Caki2 (cell line): ENCODE measurements at places on chromosomes 6 and 20.

GRCh38 chr6:139251045-139251690, 40.6 kb downstream of the TXLNB start:
- no peak for DNase-seq

DNA sequence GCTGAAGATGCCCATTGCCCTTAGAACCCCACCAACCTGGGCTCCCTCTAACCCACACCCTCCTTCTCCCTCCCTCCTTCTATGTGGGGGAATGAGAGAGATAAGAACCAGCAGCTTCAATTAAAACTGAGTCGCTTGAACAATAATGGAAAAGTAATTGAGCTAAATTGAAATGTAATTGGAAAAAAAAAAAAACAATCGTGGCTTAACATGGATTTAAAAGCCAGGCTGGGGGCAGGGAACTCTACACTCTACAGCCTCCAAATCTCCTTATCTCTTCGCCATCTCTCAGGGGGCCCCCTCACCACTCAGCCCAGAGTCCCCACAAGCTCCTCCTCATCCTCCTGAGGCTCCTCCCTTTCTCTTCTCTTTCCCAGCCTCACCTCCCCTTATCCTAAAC, 83.2 kb downstream of the MDGA1 start:
- no peak for DNase-seq

DNA sequence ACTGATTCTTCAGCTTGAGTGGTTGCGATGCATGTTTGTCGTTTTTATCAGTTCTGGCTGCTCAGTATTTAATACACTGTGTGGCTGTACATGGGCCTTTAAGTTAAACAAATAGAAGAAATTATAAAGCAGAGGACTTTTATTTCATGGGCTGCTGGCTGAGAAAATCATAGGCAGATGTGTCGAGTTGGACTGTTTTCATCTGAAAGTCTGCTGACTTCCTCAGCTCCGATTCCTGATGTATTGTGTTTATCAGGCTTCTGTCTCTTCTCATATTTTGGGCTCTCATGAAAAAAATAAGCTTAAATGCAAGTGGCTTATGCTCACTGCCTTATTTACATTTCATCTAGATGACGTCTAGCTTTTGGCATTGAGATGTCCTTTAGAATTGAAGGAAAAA, 129.5 kb upstream of the GGTLC1 start:
- DNase-seq = no peak

- no peak for DNase-seq
Measured at GRCh38 chr6:7073821-7074525, 33.8 kb upstream of the RREB1 start.

DNA sequence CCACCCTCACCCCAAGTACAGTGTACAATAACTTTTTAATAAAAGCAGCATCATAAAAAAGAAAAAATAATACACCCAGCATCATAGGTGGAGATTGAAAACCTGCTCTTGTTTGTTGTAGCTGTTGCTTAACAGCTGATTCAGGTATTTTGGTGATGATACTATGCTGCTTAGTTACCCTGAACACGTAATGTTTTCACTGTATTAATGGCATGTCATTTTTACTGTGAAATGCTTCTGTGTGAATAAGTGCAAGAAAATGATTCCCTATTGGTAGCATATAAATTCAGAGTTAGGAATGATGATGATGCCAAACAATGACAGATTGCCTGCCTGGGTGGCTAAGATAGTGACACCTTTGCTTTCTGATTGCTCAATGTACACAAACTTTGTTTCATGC, 405.7 kb downstream of the HDGFL1 start:
- DNase-seq = no peak

DNA sequence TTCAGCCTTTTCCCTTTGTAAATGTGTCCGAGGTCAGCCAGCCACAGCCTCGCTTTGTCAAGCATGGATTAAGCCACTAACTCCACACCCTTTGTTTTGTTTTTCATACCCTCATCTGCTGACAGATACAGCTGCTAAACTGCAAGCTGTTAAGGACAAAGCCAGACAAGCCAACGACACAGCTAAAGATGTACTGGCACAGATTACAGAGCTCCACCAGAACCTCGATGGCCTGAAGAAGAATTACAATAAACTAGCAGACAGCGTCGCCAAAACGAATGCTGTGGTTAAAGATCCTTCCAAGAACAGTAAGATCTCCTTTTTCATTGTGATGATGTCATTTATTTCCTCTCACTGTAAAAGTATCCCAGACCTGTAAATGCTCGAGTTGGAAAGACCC, 269.3 kb downstream of the ARHGAP18 start:
- DNase-seq = no peak

GRCh38 chr6:111803804-111804203, 69.4 kb downstream of the FYN start:
- no peak for DNase-seq

DNA sequence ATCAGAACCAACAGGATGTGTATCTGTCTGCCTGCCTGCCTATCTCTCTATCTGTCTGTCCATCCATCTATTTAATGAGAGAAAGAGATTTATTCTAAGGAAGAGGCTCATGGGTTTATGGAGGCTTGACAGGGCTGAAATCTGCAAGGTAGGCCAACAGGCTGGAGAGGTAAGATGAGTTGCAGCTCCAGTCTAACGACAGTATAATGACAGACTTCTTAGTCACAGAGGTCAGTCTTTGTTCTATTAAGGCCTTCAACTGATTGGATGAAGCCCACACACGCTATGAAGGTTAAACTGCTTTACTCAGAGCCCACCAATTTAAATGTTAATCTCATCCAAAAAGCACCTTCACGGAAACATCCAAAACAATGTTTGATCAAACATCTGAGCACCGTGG, 100.3 kb upstream of the ENPP5 start:
- DNase-seq = no peak

DNA sequence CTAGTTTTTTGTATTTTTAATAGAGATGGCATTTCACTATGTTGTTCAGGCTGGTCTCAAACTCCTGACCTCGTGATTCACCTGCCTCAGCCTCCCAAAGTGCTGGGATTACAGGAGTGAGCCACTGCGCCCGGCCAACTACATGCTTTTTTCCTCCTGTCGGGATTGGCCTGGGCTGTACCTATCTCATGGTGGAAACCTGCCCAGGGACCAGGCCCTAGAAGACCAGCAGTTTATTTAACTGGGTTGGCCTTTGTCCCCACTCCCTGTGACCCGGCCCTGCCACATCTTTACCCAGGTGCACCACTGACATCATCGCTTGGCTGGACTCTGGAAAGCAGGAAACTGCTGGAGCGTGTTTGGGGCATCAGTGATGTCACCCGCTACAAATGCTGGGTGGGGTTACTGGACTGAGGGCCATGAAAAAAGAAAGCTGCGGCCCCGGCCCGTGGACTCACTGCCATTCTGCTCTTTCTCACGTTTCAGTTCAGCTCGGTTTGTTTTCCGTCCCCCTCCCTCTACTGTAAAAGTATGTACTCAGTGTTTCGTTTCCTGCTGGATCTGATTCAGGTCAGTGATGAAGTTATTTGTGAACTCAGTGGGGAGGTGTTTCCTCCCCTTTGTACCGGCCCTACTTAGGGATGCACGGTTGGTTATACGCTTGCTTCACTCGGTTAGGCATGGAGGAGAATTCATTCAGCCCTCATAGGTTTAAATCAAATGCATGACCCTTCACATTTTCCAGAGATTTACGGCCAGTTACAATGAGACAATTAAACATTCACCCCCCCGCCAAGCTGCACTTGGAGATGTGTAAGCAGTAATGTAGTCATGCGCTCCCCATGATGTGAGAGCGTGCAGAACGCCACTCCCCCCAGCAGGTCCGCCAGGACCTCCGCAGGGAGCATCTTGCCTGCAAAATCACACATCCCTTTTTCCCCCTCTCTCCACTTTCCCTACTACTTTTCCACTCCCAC, 179.3 kb downstream of the MTHFD1L start:
- DNase-seq = peak; percentile 99

- no peak for DNase-seq
Measured at GRCh38 chr20:58544286-58544685, 29.1 kb upstream of the APCDD1L start.

GRCh38 chr20:8855315-8855714, 213.6 kb upstream of the PLCB4 start:
- DNase-seq = no peak

DNA sequence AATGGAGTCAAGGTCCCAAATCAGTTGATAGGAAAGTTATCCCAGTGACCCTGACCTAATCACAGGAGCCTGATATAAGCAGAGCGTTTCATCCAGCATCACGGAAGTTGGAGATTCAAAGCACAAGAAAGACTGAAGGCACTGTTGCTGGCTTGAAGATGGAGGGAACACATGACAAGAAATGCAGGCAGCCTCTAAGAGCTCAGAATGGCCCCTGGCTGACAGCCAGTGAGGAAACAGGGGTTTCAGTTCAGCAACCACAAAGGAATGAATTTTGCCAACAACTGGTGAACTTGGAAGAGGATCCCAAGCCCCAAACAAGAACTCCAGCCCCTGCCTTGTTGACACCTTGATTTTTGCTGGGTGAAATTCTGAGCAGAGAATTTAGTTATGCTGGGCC, 778.5 kb downstream of the MAFB start:
- DNase-seq = no peak

GRCh38 chr6:115131709-115132490, 789.1 kb upstream of the HS3ST5 start:
- DNase-seq = no peak

DNA sequence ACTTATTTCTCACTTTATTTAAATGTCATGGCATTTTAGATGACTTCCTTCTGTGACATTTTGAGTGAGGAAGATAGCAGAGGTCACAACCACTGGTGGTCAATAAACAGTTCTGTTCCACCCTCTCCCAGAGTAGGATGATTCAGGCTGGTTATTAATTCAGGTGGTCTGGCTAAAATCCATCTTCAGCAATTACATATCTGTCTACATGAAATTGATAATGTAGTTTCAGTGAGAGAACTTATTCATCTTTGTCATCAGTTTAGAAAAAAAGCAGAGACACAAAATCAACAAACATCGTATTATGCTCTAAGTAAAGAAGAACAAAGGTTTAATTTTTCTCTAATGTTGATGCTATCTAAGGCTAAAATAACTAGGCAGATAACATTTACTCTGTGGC, 525.5 kb downstream of the TENT5A start:
- no peak for DNase-seq
